Adrenal gland (tissue), 19 donors: ENCODE measurements at places on chromosomes 6 and 20. TPM values are rescaled to one million over a fixed set of nuclear protein-coding genes. Genes with fewer than 3 reads are reported as not detected.

DNA sequence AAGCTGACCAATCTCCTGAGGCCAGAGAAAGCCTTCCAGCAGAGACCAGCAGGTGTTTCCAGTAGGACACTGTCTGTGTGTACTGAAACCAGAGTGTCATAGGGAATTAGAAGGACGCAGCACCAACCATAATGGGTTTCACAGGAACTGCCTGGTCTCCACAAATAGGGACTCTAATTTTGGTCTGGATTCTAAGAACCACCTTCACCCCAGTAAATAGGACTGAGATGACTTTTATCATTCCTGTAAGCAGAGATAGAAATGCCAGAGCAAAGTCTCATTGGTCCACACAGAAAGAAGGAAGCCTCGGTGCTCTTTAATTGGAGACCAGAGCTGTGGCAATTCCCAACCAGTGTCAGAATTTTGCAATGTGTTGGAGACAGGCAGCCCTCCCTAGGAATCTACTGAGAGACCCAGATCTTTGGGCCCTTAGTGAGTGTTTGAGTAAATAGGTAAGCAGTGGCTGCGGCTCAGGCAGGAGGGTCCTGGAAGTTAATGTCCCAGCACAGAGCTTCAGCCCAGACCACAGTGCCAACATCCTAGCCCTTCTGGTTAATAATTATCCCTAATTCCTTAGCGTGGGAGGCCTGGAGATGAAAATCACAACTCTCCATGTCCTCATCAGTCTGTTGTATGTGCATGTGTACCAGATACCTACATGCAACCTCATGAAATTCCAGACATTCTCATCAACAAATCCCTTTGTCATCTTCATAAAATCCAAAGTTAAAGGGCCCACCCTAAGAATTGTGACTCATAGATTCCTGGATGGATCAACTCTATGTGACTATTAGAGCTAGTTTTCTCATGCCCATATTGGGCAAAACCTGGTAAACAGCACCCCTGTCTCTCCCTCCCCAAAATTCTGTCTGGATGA is 81.2 kb downstream of the UNC5CL start:
- DNase-seq = no peak

DNA sequence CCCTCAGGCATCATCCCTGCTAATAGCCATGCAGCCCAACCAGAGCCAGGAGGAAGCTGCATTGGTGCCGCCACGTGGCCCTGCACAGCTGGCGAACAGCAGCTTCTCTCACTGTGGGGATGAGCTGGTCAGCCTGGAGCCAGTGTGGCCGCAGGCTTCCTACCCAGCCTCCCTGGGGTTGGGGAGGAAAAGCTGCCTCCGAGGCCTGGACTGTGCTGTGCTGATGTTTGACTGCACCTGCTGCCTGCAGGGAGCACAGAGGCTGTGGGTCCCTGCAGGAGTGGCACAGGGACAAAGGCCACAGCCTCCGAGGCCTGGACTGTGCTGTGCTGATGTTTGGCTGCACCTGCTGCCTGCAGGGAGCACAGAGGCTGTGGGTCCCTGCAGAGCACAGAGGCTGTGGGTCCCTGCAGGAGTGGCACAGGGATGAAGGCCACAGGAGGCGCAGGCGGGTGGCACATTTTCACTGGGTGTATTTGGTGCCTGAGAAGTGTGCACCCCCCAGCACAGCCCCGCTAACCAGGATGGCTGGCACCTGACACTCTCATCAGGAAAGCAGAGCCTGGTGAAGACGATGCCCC is 83.9 kb downstream of the DLL1 start:
- DNase-seq = no peak

- no peak for DNase-seq
Observed at GRCh38 chr20:41587956-41588355, 30.2 kb downstream of the CHD6 start.

DNA sequence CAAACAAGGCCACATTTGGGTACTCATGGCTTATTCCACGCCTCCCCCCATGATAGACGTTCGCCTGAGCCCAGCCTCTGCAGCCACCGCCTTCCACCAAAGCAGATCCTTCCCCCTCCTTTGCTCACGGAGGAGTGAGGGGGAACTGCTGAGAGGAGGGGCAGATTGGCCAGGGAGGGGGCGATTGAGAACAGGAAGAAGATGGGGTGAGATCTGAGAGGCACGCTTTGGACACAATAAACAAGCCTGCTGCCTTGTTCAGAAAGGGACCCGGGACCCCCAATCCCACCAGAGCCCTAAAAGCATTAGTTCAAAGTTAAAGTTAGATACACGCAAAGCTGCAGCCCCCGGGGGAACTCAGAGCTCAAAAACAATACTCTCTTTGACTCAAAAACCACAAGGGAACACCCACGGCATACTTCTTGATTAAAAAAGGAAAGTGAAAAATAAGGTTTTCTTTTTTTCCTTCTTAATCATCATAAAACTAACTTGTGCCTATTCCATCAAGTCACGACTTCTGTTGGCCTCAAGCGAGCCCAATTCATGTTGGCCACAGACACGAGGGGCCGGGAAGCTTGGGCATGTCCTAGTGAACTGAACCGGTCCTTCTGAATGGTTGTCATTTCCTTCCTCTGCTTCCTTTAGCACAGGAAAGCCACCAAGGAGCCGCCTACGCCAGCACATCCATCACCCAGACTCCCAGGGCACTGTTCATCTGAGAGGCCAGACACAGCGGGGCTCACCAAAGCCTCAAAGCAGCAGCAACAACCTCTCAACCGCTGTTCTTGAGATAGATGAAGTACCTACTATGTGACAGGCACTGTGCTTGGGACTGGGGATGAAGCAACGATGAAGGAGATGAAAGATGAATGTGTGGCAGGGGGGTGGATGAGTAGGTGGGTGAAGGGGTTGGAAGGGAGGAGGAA is 44.7 kb downstream of the NFATC2 start:
- DNase-seq = peak; percentile 63

DNA sequence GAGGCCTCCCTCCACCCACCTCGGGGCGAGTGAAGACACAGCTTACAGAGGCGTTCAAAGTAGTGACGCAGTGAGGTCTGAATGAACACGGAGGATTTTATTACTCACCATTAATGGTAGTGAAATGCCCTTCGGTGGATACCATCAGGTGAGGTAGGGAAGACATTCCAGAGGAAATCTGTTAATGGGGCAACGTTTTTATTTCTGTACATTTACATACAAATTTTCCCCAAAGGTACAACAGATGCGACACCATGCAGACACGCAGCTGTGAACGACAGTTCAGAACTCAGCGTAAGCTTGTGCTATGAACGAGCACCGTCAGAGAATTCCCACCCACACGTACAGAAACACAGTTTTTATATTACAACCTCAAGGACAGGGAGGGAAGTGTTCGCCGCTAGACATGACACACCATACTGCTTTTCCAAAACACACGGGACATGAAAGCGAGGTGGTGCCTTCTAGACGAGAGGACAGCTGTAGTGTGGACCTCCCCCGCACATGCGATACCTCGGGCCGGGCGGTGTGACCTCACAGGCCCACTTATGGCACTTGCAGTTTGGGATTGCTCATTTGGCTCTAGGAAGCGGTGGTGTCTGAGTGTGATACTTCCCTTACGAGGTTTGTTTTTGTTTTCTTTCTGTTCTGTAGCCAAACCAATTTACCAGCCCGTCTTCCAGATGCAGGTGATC is 10.7 kb downstream of the PSMG4 start:
- no peak for DNase-seq

DNA sequence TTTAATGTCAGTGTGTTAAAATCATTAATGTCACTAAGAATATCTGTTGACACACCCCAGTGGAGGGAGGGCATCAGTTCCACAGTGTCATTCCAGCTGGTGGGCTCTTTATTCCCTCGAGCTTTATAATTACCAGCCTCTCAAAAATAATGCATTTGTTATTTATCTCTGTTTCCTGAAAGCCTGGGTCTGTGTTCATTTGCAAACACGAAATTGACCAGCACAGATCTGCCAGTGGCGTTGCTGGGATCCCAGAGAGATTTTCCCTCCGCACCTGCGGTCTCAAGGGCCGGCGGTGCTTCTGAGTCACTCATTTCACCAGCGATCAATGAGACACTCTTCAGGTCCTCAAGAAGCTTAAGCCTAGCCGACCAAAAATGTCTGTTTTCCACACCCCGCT is 5.7 kb upstream of the PYGB start:
- no peak for DNase-seq

DNA sequence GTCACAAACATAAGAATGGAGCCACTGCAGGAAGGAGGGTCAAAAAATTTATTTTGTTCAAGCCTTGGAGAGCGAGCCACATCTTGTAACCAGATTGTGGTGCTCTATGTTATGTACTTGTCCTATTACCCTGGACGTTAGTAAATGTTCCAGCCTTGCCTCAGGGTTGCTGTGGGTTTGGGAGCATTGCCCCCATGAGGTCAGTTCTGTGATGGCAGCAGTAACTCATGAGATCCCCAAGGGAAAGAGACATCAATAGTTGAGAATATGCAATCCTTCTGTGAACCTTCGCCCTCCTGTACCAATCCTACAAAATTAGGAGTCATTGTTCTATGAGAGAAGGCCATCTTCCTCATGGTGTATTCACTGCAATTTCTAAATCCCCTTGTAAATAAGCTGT is 16.4 kb upstream of the CFAP206 start:
- DNase-seq = peak; percentile 37

DNA sequence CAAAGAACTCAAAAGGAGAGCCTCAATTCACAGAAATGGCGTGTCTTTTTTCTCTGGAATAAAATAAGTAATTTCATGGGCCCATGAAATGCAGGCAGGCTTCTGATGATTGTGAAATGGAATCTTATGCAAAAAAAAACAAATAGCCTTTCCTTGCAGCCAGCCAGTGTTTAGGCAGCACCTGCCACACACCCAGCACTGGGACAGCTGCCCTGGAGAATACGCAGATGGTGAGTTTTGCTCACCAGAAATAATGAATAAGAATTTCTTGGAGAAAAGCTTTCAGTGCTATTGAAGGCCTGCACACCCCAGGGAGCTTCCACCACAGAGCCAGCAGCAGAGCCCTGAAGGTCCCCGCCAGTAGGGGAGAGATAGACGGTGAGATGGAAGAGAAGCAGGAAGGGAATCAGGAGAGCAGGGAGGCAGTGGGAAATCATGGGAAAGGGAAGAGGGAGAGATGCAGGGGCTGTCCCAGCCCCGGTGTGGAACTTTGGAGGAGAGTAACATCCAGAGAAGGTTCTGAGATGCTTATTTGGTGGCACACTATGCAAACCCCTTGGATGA is 54.9 kb downstream of the PXDC1 start:
- no peak for DNase-seq

- peak; percentile 72 for DNase-seq
Observed at GRCh38 chr6:136226027-136226673, 24.0 kb downstream of the MTFR2 start.

GRCh38 chr6:41258196-41258493 is 28.3 kb downstream of the TREM1 start:
- no peak for DNase-seq

DNA sequence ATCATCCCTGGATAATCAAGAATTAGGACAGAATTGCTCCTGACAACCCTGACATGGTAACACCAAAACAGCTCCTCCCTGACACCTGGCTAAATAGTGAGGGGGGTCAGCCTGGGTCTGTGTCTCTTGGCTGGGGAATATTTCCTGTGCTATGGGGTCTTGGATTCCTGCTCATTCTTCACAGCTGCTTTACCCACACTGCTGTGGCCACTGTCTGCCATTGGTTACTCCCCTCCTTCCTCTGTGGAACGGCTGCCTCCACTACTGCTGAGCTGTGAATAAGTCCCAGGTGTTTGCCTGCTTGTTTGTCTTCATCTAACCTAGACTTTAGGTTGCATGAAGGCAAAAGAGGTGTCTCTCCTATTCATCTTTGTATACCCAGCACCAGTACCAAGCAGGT is 33.9 kb upstream of the TXLNB start:
- DNase-seq = no peak

DNA sequence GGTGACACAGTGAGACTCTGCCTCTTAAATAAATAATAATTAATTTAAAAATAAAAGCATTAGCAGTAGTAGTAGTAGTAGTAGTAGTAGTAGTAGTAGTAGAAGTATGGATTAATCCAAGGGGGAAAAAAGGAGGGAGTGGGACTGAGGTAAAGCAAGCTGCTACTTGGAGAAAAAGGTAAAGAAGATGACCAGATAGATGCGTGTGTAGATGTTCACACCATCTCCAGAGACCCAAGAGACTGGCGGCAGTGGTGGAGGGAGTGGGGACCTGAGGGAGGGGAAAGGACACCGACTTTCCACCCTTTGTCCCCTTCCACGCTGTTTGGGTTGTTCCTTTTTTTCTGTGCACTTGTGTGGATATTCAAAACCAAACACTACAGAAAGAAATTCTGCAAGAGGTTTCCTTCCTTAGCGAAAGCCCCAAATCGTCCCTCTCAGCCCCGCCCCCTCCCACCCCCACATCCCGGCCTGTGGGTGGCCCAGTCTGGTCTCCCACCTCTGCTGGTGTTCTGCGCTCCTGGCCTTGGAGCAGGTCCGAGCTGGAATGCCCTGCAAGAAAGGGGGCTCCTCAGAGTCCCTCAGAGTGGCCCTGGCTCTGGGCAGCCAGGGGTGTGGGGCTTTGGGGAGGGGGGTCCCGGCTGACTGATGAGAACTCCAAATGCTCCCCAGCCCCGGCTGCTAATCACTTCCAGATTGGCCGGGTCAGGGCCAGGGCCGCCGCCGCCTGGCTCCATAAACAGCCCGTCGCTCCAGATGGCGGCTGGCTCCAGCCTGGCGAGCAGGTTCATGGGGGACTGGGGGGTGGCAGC is 60.2 kb downstream of the UBE2V1 start:
- no peak for DNase-seq

Gene TMC2
- 0.20 TPM for polyA plus RNA-seq

Gene FAM83C
- polyA plus RNA-seq = not detected

Gene BANF2
- not detected for polyA plus RNA-seq
